Retina (tissue), 1 donor: ENCODE measurements at places on chromosomes 2 and 18.

DNA sequence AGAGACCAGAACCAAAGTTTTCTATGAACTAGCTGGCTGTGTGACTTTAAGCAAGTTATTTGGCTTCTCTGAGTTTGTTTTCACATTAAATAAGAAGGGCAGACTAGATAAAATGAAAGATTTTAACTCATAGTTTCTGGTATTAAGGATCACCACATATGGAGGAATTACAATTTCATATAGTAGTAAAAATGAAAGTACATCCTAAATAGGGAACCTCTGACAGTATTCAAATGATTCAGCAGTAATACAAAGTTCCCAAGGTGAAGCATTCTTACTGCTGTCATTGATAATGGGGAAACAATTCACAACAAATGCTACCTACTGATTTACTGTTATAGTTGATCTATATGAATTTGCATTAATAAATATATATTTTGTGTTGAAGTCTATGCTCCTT is 170.3 kb upstream of the VRK2 start:
- DNase-seq, result no peak

- no peak for DNase-seq
Measured at GRCh38 chr2:238235331-238235732, 4.5 kb downstream of the HES6 start.

DNA sequence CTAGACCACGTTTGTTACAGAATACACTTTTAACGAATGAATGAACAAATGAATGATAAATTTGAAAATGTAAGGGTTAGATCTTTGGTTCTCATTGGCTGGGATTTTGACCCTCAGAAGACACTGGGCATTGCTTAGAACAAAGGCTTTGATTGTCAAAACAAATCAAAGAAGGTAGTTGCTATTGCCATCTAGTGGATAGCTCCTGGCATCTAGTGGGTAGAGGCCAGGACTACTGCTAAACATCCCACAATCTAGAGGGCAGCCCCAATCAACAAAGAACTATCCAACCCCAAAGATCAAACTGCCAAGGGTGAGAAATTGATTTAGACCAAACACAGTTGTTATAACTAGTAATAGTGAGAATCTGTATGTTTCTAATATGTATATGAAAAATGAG is 552.3 kb downstream of the KCNJ3 start:
- DNase-seq, result peak; percentile 22

DNA sequence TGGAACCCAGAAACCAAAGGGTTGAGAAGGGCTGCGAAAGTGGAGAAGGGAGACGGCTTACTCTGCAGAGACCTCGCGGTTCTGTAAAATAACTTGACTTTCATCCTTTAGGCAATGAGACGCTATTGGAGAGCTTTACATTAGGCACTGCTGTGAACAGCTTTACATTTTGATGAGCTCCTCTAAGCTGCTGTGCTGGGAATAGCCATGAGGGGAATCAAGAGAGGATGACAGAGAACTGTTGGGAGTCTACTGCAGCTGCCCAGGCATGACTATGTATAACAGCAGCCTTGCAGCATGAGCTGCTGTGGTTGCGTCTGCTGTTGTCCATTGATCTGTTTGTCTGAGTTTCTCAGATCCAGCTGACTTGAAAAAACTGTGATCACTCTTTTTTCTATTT is 310.8 kb upstream of the MAP2 start:
- peak; percentile 9 for DNase-seq
